Hindlimb muscle (tissue), 1 donor: ENCODE measurements at places on chromosomes 4 and X.

DNA sequence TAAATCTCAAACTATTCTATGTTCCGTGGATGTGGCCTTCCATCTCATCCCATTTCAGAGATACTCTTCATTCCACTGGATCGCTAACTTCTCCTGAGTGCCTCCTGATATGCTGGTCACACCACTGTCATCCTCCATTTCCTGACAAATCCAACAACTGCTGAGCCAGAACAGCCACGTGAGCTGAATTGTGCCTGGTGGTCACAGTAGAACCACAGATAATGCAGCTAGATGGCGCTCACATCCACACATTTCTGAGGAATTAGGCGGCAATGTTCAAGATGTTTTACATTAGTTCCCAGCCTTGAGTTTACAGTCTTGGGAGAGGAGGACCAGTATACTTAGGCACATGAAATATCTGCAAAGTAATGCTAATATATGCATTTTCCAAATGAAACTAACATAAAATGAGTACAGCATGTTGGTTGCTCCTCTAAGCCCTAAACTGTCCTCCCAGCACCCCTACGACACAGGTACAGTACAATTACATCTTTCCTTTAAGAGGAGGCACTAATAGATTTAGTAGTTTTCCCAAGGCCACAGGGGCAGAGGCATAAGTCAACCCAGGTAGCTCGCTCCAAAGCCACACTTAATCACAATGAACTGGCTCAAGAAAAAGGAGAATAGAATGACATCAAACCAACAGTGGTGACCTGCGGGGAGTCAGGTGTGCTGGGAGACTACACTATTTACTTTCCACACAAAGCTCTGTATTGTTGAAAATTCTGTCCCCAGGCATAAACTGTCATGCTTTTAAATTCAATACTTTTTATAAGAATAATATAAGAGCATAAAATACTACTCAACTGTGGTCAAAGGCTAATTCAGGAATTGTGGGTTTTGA lies 134.2 kb downstream of the CHIC2 start:
- DNase-seq = peak; percentile 84

GRCh38 chr4:52585379-52585778 lies 73.7 kb downstream of the USP46 start:
- DNase-seq = no peak

- DNase-seq = no peak
Observed at GRCh38 chr4:172573899-172574298, 594.7 kb upstream of the GALNT7 start.

- DNase-seq = no peak
Observed at GRCh38 chrX:12702509-12703091, 88.6 kb upstream of the PRPS2 start.

- DNase-seq = no peak
Observed at GRCh38 chr4:9947168-9948062, 73.9 kb downstream of the SLC2A9 start.

- peak; percentile 34 for DNase-seq
Observed at GRCh38 chr4:125681240-125681639, 366.5 kb downstream of the FAT4 start.

- DNase-seq = no peak
Observed at GRCh38 chr4:11106759-11107158, 321.9 kb downstream of the HS3ST1 start.
